ENCODE measurements at places on chromosomes 5 and 9.

DNA sequence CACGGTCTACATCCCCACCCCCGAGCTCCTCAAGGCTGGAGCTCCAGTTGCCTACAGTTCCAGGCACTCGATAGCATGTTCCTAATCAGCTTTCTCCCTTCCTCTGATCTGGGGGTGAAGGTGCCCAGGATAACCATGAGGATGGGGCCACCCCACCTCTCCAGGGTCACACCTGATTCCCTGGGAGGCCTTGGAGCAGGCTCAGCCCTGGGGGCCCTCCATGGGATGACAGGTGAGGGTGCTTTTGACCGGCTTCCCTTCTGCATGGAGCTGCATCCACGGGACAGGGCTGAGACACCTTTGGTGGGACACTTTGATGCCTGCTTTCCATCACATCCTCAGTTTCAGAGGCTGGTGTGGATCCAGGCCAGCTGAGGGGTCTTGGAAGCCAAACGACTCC is 28.6 kb downstream of the GADD45G start:
- DNase-seq: no peak

DNA sequence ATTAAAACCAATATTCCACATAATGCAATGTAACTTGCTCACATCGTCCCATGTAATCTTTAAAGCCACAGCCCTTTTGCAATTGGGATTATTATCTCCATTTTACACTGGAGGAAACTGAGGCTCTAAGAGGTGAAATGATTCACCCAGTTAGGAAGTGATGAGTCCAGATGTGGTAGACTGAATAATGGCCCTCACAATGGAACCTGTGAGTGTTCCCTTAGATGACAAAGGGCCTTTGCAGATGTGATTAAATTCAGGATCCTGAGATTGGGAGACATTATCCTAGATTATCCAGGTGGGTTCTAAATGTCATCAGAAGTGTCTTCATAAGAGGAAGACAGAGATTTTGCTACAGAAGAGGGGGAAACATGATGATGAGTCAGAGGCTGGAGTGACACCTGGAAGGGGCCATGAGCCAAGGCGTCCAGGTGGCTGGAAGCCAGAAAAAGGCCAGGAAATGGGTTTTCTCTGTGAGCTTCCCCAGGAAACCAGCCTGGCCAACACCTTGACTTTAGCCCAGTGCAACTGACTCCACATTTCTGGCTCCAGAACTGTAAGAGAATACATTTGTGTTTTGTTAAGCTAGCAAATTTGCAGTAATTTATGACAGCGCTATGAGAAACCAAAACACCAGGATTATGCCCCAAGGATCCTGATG is 139.1 kb downstream of the KCNIP1 start:
- no peak for DNase-seq

GRCh38 chr5:175885813-175886212 is 14.4 kb downstream of the CPLX2 start:
- no peak for DNase-seq

- no peak for DNase-seq
These were observed 198.8 kb downstream of the AUH start for GRCh38 chr9:91162784-91163443.

GRCh38 chr9:129405827-129406213 is 215.1 kb downstream of the C9orf50 start:
- DNase-seq: no peak

All from pancreas (tissue), 10 donors.